Stimulated activated CD4-positive, alpha-beta T cell treated with anti-CD3 and anti-CD28 coated beads, TNF-alpha, amount 100 ng/mL, for 24 hours (primary cell): ENCODE measurements at places on chromosomes 5 and 9.
A peak's percentile ranks its signal among the peaks of the same experiment; 100 is the strongest.

- no peak for DNase-seq
Measured at GRCh38 chr5:144196612-144197011, 25.9 kb downstream of the KCTD16 start.

- no peak for DNase-seq
Measured at GRCh38 chr9:38390851-38391250, 1.7 kb upstream of the ALDH1B1 start.

DNA sequence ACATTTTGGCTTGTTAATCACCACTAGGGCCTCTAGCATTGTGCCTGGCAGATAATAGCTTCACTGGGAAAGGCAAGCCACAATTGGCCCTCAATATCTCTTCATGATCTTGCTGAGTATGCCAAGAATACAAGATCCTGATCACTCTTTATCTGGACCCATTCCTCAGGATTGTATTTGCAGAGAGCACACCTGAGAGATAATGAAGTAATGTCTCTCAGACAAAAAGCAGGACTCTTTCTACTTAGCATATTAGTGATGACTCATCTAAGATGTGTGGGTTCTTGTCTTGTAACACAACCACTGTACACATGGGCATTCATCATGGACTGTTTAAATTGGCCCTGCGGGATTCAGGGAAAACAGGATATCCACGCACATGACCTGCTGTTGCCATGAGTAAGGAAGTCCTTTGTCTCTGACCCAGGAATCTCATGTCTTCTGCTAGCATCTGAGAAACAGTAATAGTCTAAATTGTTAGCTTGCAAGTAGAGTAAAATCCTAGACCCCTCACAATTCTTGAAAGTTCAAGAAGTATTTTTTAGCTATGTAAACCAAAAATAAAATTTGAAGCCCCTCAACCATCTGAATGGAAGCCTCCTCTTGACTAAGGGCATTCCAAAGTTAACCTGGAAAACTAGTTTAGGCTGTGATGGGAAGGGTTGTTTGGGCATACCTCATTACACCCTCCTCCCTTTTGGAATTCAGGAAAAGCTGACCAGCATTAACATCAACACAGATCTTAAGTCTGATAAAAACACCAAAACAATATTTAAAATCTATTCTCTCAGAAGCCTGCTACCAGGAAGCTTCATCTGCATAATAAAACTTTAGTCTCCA is 28.0 kb upstream of the NFIL3 start:
- no peak for DNase-seq

- no peak for DNase-seq
Measured at GRCh38 chr9:127129073-127129717, 6.8 kb upstream of the ANGPTL2 start.

GRCh38 chr5:151902215-151902614 is 22.4 kb downstream of the GLRA1 start:
- DNase-seq = no peak

- no peak for DNase-seq
Measured at GRCh38 chr9:5425006-5425628, 12.6 kb downstream of the PLGRKT start.

- no peak for DNase-seq
Measured at GRCh38 chr9:69136779-69137178, 37.3 kb upstream of the TJP2 start.

DNA sequence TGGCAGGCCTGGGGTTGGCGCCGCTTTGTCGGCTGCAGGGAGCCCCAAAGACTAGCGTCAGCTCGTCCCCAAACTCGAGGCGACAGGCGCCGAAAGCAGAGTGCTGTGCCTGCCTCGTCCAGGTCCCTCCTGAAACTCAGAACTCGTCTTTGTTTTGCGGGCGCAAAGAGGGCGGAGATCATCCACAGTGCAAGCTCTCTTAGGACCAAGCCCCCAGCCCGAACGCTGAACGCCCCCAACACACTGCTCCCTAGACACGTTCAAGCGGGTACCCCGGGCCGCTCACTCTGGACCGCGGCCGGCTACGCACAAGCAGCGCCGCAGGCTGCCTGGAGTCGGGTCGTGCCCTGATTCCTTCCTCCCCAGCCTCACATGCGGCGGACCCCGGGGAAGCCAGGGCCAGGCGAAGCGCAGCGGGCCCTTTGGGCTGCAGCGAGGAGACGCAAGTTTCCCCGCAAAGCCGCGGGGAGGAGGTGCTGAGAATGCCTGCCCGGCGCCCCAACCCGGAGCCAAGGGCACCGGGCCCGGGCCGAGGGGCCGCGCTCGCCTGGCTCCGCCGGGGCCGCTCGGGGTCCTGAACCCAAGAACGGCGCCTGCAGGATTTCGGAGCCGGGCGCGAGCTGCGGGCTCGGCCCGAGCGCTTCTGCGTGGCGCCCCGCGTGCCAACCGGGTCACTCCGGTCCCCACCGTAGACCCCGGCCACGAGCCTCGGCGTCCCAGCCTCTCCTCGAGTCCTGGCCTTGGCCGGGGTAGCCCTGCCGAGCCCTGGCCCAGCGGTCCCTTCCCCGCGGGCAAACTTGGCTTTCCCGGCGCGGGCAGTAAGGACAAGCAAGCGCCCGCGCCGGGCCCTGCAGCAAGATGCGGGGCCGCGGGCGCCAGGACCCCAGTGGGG is 738 bp downstream of the FSTL4 start:
- peak; percentile 6 for DNase-seq
